ENCODE measurements at places on chromosomes 5 and 9.

DNA sequence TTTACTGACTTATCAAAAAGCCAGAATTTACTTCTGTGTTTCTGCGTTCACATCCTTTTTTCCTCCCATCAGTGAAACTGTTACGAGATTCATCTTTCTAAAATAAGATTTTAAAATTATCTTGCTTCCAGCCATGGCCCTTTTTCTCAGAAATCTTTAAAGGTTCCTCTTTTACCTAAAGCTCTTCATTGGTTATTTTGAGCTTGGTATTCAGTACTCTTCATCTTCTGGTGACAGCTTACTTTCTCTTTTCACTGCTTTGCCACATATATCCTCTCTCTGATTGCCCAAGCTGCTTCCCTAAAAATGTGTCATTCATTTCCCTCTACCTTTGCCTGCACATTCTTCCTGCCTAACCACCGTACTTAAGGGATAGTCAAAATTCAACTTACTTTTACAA, 32.3 kb downstream of the TGFBR1 start:
- no peak for DNase-seq

DNA sequence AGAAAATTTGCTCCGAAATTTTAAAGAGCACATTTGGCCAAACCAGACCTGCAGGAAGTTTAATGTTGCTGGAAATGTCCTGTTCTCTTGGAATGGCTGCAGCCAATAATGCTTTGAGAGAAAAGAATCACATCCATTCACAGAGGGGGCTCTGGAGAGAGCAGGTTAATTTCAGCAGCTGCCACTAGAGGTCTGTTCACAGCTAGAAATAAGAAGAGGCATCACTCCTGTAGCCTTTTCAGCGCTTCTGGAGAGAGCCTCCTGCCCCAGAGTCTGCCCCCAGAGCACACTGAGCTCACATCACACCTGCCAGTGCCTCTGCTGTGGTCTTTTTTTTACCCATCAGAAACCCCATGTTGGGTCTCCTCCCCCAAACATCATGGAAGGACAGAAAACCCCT, 124.8 kb upstream of the RAD23B start:
- DNase-seq, result peak; percentile 7

DNA sequence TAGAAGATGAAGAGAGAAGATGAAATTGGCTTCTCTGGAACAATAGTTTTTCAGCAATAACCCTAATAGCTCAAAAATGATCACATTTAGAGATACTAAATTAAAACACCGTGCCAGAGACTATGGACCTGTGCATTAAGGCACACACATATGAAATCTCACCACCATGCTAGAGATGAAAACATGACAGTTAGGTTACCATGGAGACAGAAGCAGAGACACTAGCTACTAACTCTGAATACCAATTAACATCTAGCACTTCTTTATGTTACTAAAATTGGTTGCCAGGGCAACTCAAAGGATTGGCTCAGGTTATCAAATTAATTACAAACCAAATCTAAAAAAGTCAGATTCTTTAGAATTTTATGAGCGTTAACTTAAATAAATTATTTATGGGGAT, 337.7 kb downstream of the PLK2 start:
- DNase-seq, result no peak

GRCh38 chr5:149426931-149427330, 47.8 kb upstream of the IL17B start:
- DNase-seq, result no peak

DNA sequence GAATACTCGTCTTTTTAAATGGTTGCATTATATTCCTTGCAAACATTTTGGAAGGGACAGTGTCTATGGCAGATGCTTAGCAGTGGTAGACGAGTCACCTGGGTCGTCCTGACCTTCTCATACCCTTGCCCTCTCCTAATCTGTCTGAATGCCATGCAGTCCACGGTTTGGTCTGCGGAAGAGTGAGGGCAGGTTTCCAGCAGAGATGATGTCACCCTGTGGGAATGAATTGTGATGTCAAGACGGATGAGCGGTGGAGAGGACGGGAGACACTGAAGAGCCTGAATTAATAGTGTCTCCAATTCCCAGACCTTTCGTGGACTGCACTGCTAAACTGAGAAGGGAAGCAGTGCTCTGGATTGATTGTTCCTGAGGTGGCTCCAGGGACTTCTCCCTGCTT, 329.0 kb upstream of the PANK3 start:
- no peak for DNase-seq

GRCh38 chr5:352639-353611, 31.4 kb downstream of the AHRR start:
- DNase-seq, result no peak

GRCh38 chr9:68949271-68950000, 64.5 kb downstream of the PRKACG start:
- no peak for DNase-seq

DNA sequence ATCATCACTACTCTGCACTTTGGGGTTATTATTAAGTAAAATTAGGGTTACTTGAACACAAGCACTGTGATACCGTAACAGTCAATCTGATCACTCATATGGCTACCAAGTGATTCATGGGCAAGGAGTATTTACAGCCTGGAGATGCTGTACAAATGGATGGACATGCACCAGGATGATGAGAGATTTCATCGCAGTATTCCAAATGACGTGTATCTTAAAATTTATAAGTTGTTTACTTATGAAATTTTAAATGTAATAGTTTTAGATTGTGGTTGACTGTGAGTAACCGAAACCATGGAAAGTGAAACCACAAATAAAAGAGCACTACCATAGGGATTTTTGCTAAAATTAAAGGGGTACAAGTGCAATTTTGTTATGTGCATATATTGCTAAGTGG, 462.2 kb upstream of the PTGER4 start:
- DNase-seq, result no peak

DNA sequence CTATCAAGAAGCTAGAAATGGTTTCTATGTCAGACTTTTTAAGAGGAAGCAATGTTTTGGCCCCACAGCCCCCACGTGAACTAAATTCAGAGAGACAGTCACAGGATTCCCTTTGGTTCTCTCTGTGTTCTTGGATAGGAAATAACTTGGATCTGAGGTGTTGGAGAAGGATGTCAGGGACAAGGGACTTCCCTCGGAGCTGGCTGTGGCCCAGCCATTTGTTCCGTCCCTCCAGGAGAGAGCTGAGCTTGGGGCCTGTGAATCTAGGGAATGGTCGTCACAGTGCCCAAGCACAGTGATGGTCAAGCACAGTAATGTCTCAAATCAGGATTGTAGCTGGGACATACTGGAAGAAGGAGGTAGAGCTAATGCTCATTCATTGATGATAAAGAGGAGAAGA, 2.0 kb downstream of the C7 start:
- DNase-seq, result no peak

DNA sequence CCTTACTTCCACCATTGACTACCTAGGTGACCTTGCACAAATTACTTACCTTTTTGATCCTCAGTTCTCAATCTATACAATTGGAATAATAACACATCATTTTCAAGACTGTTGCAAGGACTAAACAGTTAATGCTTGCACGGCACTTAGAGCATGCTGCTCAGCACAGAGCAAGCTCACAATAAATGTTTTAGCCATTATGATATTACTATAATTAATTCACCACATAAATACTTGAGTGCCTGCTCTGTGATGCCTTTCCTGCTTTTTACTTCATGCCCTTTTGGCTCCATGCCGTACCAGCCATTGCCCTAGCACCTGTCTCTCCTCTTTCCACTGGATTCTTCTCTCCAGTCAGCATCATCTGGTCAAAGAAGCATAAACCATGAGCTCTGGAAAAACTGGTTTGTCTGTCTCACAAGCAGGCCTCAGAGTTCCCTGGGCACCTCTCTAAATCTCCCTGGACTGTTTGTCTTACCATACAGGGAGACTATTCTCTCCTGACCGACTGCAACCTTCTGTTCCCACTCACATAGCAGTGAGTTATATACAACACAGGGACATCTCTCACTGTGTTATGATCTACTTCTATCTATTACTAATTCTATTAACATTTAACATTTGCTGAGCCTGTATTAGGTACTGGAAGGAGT, 260.4 kb upstream of the ADRA1B start:
- DNase-seq, result no peak

GRCh38 chr5:61228691-61229280, 66.5 kb upstream of the SMIM15 start:
- no peak for DNase-seq

GRCh38 chr5:40678460-40679147, 1.1 kb upstream of the PTGER4 start:
- no peak for DNase-seq

DNA sequence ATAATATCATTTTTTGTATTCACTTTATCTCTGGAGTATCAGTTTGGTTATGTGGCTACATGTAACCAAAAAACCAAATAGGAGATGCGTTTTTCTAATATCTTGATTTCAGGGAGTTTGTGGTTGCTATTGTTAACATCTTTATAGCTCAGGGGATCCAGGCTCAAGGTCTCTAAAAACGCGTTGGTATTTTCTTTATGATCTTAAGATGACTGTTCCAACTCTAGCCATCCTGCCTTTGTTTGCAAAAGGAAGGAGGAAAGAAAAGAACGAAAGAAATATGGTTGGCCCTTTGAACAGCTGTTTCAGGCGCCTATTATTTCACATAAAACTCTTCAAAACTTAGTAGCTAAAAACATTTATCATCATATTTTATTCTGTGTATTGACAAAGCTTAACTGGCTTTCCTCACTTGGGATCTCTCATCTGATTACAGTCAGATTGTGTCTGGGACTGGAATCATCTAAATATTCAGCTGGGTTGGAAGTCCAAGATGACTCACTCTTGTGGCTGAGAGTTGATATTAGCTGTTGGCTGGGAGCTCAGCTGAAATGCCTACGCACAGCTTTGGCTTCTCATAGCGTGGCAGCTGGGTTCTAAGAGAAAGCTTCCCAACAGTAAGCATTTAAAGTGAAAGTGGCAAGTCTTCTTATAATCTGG, 60.1 kb downstream of the FAM174A start:
- peak; percentile 92 for DNase-seq

- DNase-seq, result no peak
Observed at GRCh38 chr5:94191604-94192003, 426.8 kb downstream of the KIAA0825 start.

- DNase-seq, result no peak
Observed at GRCh38 chr5:179400020-179400419, 54.8 kb upstream of the ADAMTS2 start.

DNA sequence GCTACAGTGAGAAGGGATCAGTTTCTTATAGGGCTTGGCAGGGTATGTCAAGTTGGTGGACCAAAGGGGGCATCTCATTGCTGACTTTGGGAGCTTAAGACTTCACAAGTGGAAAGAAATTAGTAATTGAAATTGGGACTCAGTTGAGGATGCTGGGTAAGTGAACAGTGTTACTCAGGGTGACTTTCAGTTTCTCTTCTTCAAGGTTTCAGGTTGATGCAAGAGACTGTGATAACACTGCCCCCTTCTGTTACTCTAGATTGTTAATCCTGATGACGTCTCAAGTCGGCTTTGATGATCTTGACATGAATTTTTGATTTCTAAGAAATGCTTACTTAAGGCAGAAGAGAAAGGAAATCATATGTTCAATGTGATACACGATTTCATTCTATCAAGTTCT, 21.3 kb downstream of the KCTD16 start:
- peak; percentile 86 for DNase-seq

GRCh38 chr5:39979-40583, 51.9 kb upstream of the PLEKHG4B start:
- DNase-seq, result no peak

- no peak for DNase-seq
Observed at GRCh38 chr5:82854956-82855355, 222.2 kb downstream of the TMEM167A start.

- DNase-seq, result peak; percentile 33
Observed at GRCh38 chr5:143402017-143402552, 1.4 kb downstream of the NR3C1 start.

GRCh38 chr9:86047361-86047760, 52.0 kb downstream of the GOLM1 start:
- no peak for DNase-seq

DNA sequence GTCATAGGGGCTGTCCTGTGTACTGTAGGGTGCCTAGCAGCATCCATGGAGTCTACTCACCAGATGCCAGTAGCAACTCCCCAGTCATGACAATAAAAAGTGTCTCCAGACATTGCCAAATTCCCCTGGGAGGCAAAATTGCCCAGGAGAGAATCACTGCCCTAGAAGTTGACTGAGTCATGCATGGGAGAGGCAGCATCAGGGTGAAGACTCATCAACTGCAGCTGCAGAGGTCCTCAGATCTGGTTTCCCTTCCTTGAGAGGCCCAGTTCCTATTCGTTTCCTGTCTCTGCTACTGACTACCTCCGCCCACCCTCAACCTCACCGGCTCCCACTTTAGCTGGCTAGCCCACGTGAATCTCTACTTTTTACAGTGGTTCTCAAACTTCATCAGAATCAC, 88.6 kb upstream of the AGXT2 start:
- DNase-seq, result no peak

DNA sequence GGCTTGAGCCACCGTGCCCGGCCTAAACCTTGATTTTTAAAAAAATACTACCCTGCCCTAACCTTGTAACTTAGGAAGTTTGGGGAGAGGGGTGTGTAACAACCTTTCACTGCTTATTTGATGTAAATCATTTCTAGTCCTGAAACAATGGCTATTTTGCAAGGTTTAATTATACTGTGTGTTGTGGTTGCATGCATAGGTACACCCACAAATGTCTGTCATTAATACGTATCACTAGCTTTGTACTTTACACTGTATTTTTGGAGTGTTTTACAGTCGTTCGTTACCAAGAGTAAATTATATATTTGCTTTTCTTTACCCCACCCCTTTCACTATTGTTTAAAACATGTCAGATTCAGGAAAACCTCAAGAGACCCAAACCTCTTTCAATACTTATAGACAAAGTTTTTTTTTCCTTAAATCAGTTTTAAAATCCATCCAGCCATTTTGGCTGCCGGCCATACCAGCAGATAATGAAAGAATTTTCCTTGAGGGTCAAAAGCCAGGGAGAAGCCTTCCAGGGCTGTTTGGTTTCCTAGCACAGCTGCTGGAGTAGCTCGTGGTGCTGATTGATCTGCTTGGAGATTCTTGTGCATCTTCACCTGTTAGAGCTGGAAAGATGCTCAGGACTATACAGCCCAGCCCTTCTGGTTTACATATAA, 50.7 kb downstream of the DOCK8 start:
- no peak for DNase-seq

DNA sequence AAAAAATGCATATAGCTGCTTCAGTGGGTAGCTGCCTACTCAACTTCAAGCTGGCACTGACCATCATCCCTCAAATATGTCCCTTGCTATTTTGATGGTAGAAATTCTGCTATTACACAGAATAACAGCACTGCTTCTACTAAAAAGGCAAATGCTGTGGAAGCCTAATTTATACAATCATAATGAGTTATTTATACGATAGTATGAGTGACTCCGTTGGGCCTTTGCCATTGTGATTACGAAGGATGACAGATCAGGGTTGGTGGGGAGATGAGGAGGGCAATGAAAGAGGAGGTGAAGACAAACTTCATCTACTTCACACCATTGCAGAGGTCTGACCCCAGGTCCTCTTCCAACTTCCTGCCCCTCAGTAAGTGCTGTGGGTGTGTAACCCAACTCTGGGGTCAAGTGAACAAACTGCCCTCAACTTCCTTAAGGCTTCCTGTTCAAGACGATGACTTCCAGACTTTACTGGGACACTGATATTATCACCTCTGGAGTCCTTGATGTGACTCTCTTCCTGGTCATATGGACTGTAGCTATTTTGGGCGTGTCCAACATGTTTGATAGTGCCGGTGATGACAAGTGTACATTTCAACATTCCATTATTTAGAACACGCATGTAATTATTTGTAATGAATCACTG, 74.1 kb upstream of the RPS23 start:
- DNase-seq, result no peak

- DNase-seq, result no peak
Observed at GRCh38 chr9:81072758-81073157, 616.6 kb downstream of the TLE1 start.
